ENCODE measurements at places on chromosomes 6 and 20.

DNA sequence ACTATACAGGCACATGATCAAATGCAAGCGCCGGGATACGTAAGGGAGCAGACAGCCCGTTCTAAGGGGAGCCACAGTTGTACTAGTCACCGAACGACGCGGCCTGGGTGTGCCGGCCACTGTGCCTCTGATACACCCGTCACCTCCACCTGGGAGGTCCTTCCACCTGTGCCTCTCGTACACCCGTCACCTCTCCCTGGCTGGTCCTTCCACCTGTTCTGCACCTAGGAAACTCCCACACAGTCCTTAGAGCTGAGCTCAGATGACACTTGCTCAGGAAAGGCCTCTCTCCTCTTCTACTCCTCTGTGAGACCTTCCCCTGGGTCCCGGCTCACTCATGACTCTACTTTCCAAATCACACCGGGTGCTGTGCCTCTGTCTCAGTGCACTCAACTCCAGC is 245.0 kb downstream of the TTLL2 start:
- no peak for DNase-seq

DNA sequence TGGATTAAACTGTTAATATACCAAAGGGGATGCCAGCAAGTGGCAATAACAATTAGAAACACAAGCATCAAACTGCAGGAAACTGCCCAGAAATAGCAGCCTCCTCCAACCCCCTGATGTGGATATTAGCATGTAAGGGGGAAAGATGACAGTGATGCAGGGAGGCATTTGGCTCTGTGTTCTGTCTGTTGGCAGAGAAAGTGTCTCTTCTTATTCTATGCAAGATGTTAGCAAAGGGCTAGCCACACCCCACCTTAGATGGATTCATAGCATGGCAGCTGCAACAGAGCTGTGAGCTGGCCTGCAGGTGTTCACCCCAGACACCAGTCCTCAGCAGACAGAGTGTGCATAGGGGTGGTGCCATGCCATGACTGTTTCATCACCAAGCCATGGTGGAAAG is 38.0 kb downstream of the SCP2D1 start:
- DNase-seq: no peak

DNA sequence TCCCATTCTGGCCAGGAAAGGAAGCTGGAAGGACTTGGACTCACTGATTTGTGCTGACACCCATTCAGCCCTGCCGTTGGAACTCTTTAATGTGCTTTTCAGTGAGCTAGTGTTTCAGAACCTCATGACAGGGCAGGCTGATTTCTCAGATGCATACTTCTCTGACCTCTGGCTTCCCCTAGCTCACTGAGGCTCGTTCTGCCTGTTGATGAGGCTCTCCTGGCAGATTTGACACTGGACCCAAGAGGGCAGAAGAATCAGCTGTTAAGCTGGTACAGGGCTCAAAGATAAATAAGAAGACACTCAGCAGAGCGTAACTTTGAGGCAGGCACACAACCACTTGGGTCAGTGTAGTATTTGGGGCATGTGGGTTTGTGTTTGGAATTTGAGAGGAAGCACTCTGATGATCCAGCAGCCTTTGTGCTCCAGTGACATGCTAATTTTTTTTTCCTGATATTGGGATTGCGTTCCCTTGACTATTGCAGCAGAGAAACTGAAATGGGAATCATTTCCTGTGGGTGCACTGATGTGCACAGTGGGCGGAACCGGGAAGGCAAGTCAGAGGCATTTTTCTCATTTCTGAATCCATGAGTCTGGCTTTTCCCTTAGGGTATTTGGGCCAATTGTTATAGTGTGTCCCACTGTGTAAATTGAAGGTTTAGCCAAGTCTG is 80.2 kb downstream of the CARMIL1 start:
- DNase-seq: no peak

DNA sequence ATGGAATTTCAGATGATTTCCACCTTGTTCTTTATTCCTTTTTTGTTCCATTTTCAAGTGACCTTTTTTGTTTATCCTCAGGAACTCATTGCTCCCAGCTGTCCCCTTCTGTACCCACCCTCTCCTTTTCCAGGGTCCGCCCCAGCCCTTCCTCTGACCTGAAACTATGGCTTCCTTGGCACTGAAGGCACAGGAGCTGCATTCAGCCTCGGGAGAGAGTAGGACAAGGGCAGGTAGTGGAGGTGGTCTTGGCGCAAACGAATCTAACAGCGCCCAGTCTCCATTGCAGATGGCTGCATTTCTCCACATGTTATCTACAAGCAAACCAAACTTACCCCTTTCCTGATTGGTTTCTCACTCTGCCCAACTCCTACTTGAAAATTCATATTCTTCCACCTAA is 8.8 kb upstream of the ULBP2 start:
- DNase-seq: no peak

- DNase-seq: no peak
Measured at GRCh38 chr6:37495244-37495934, 4.3 kb downstream of the CCDC167 start.

DNA sequence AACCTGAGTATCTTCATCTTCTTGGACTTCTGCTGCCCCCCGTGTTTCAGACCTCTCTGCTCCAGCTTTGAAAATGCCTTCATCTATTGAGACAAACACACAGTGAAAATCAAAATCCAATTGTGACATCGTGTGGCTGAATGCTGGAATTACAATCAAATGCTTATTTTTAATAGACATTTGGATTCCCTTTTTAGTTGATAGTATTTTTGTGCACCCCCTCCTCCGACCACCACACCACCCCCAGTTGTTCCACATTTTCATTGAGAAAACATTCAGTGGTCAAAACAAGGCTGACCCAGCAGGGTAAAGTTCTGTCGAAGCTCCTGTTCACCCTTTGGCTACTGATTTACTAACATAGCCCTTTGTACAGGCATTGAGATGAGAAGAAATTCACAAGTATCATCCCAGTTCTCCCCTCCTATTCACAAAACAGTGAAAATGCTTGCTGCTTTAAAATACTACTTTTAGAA is 79.0 kb downstream of the NRSN1 start:
- DNase-seq: peak; percentile 52

Measured in dermis microvascular lymphatic vessel endothelial cell (primary cell).